ENCODE measurements at places on chromosomes 1 and 21.

GRCh38 chr1:53902235-53903138, 8.5 kb downstream of the DIO1 start:
- no peak for DNase-seq

DNA sequence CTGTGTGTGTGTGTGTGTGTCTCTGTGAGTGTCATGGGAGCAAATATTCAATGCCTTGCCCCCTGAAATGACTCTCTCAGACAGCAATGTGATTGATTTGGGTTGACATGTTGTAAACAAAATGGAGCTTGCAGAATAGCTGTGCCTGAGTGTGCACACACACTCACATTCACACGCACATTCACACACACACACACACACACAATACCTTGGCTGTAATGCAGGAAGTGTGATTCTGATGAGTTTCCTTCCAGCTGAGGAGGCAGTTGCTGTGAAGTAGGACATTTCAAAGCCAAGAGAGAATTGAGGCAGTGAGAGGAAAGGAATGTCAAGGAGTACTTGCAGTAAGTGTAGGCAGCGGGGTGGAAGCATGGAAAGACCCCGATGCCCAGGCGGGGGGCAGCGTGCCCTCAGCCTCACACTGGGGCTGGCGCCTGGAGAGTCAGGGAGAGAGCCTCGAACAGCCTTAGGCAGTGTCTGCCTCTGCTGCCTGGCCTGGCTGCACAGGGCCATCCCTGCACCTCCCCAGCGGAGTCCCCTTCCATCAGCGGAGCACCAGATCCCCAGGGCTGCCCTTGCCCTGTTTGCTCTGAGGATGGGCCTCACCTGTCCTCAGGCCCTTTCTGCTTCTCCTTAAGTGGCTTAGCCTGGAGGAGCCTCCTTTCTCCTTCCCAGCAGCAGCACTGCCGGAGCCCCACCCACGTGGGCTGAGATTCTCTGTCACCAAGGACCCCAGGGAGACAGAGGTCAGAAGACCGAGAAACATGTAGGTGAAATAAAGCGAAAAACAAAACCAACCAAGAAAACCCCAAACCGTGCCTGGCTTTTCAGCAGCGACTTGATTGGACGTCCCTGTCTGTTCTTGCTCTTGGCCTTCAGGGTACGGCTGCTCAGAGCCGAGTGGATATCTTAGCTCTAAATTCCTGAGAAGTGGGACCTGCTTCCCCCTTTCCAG, 9.2 kb downstream of the VASH2 start:
- DNase-seq, result no peak

DNA sequence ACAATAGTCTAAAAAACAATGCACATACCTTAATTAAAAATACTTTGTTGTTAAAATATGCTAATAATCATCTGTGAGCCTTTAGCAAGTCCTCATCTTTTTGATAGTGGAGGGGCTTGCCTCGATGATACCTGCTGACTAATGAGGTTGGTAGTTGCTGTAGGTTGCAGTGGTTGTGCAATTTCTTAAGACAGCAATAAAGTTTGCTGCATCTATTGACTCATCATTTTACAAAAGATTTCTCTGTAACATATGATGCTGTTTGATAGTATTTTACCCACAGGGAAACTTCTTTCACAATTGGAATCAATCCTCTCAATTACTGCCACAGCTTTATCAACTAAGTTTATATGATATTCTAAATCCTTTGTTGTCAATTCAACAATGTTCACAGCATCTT, 7.6 kb downstream of the C1orf87 start:
- no peak for DNase-seq

DNA sequence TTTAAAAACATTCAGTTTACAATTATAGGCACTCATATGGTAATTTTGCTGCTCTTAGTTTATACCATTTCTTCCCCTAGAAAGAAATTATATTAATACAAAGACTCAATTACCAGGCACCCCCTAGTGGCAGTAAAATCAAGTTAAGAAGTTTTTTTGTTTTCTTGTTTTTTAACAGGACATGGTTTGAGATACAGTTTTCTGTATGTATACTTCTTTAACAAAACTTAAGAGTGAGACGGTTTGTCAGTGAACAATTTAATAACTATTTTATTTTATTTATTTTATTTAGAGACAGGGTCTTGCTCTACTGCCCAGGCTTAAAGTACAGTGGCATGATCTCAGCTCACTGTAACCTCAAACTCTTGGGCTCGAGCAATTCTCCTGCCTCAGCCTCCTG, 224.6 kb downstream of the FAF1 start:
- DNase-seq, result no peak

- DNase-seq, result no peak
These were observed 97.9 kb upstream of the ETV3 start for GRCh38 chr1:157236072-157236471.

DNA sequence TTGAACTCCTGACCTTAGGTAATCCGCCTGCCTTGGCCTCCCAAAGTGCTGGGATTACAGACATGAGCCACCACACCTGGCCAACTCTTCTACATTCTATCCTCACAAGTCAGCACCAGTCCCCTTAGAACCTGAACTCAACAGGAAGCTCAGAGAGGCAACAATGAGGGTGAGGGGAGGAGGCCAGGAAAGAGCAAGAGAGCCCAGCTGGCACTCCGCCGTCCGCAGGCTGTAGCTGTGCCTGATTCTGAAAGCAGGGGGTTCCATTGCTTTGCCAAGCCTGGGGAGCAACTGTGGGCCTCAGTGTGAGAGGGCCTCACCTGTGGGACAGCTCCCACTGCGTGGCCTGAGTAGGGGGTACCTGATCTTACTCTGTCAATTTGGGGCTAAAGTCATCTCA, 18.7 kb downstream of the STK40 start:
- no peak for DNase-seq

DNA sequence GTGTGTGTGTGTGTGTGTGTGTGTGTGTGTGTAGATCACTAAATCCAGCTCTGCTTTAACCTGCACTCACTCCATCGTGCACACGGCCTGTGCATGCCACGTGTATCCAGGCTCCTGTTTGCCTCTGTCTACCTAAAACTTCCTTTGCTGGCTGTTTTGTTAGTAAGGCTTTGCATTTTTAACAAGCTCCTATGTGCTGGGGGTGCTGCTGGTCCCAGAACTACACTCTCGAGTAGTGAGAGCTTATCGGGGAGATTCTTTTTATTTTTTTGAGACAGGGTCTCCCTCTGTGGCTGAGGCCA, 596 bp upstream of the TCEA3 start:
- DNase-seq, result no peak

DNA sequence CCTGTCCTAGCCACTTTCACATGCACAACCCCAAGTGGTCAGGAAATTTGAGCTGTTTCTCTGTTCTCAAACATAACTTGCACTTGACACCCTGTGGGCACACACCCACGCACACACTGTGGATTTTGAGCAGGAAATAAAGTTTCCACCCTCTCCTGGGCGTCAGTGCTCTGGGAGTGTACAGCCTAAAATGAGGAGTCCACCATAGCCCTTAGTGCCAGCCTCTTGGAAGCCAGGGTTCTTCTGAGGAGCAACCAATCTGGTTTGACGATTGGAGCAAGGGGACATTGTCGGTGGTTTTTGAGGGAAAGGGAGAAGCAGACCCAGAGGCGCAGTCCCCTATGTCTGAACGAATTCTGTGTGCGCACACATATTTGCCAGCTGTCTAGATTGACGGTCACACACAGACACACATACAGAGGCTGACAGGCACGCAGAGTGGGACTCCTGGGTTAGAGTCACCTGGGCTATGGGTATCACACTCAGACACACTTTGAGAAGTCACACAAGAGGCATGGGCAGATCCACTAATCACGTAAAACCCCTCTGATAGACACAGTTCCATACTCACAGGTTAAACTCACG, 2.7 kb downstream of the DMBX1 start:
- DNase-seq, result no peak

DNA sequence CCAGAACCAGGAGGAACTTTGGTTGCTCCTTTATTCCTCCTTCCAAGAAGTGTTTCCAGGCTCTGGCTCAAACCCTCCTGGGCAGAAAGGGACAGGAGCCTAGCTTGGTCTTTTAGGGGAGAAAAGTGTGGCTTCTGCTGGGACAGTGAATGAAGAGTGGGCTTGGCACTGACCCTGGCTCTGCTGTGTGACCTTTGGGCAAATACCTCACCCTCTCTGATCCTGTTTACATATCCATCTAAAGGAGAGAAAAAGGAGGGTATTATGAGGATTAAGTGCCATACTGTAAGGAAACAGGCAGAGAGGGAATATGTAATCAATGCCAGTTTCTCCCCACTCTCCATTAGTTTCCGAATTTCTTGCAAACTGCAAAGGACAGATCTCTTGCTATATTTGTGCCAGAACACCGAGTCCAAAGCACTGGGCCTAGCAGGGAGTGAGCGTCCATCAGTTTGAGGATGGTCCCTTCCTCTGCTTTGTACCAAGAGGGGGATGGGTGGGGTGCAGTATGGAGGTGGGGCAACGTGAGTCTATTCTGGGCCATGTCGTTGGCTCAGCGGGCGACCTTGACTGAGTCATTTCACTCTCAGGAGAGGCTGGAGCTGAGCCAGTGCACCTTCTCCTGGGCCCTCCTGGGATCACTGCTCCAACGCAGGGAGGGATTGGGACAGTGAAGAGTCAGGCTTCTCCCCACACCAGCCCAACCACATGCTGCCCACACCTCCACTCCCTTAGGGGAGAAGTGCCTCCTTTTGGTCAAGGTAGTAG, 38.4 kb downstream of the IGSF21 start:
- no peak for DNase-seq

GRCh38 chr1:184002071-184002470, 35.5 kb downstream of the COLGALT2 start:
- DNase-seq, result no peak

DNA sequence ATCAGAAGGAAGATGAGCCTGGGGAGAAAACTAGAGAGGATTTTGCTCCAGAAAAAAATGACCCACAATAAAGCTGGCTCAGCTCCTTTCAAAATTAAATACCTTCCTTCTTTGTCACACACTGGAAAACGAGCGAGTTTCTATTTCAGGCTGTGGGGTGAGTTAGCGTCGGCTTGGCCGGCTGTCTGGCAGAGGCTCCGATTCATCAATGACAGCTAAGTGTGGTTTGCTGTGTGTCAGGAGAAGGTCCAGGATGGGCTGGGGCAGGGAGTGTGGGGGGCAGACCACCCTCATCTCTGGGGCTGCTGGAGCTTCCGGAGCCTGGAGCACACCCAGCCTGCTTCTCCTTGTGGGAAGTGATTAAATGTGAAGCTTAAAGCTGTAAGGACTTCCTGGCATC, 120.2 kb downstream of the ETS2 start:
- DNase-seq, result no peak

DNA sequence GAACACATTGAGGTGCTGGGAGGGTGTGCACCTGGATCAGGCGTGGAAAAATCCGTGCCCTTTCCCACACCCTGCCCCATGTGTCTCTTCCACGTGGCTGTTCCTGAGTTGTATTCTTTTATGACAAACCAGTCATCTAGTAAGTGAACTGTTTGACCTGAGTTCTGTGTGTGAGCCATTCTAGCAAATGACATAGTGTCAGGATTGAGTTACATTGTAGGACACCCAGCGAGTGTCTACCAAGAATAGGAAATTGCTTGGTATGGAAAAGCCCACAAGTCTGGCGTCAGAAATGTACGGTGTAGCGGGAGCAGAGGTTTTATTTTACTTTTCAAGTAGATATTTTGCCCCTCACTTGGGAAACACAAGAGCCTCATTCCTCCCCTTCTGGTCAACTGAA, 1.2 kb upstream of the MRAP start:
- no peak for DNase-seq

DNA sequence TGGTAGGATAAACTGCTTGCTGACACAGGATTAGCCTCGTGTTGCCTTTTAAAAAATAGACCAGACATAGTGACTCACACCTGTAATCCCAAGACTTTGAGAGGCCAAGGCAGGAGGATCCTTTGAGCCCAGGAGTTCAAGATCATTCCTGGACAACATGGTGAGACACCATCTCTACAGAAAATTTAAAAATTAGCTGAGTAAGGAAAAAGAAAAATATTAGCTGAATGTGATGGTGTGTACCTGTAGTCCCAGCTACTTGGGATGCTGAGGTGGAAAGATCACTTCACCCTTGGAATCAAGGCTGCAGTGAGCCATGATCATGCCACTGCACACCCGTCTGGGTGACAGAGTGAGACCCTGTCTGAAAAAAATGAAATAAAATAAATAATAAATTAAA, 82.0 kb downstream of the ETS2 start:
- no peak for DNase-seq

- DNase-seq, result peak; percentile 91
These were observed 14.0 kb upstream of the NCF2 start for GRCh38 chr1:183604038-183604808.

- no peak for DNase-seq
These were observed 40.0 kb upstream of the DHCR24 start for GRCh38 chr1:54926970-54927369.
